ENCODE measurements at places on chromosomes 3 and 15.

DNA sequence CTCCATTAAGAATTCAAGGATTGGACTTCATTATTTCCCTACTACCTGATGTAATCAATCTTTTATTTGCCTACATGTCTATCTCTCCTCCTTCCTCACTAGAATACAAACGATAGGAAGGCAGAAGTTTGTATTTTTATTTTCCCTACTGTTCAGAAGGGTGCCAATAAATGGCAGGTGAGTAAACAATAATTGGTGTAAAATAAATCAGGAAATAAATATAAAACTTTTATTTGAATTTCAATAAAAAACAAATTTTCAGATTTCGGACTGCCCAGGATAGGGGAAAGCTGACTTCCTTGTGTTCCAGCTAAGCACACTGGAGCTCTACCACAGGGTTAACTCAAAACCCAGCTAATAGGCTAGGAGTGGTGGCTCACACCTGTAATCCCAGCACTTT, 636.3 kb upstream of the BCHE start:
- DNase-seq: no peak

DNA sequence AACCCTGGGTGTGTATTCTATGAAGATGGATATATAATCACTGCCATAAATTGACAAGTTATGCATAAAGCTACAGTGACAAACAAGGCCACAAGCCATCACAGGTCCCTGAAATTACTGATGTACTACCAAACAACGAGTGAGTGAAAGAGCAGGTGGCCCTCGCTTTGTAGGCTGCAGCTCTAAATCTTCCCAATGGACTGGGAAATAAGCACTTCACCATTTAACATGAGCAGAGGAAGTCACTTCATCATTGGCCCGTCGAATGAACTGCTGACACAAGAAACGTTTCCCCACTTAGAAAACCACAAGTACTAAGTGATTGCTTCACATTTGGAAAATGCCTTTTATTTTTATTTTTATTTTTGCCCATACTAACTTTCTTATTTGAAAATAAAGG, 218.0 kb downstream of the ZNF385D start:
- DNase-seq: no peak

- DNase-seq: no peak
Observed at GRCh38 chr3:116190095-116190494, 255.2 kb downstream of the LSAMP start.

- DNase-seq: no peak
Observed at GRCh38 chr3:31521468-31521867, 11.3 kb upstream of the STT3B start.
